ENCODE measurements at places on chromosomes 4 and X.
A peak's percentile ranks its signal among the peaks of the same experiment; 100 is the strongest.

GRCh38 chr4:18021470-18021719, 160 bp downstream of the LCORL start:
- no peak for DNase-seq

DNA sequence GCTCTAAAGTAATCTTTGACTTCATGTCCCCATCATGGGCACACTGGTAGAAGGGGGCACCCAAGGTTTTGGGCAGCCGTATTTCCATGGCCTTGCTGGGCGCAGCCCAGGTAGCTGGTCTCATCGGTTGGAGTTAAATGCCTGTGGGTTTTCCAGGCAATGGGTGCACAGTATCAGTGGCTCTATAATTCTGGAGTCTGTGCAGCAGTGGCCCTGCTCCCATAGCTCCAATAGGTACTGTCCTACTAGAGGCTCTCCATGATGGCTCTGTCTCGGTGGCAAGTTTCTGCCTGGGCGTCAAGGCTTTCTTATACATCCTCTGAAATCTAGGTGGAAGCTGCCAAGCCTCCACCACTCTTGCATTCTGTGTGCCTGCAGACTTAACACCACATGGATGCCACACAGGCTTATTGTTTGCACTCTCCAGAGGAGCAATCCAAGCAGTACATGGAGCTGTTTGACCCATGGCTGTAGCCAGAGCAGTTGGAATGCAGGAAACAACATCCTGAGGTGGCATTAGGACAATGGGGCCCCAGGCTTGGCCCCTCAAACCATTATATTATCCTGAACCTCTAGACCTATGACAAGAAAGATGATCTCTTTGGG, 60.5 kb upstream of the UGT8 start:
- no peak for DNase-seq

DNA sequence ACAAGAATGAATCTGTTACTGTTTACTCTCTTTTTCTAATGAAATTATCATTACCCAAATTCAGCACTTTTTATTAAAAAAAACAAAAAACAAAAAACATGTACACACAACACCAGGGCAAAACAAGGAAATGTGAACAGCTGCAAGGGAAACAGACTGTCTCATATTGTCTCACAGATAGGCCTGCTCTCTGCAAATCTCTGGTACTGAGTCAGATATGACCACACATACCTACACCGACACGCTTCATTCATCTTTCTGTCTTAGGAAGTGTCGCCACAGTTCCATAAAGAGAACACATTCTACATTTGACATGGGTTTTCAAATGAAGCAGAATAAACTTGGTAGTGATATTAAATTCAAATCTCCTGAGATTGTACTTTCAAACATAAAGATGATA, 92.2 kb upstream of the GPR34 start:
- peak; percentile 35 for DNase-seq

- no peak for DNase-seq
Observed at GRCh38 chrX:10756441-10756840, 136.1 kb upstream of the MID1 start.

DNA sequence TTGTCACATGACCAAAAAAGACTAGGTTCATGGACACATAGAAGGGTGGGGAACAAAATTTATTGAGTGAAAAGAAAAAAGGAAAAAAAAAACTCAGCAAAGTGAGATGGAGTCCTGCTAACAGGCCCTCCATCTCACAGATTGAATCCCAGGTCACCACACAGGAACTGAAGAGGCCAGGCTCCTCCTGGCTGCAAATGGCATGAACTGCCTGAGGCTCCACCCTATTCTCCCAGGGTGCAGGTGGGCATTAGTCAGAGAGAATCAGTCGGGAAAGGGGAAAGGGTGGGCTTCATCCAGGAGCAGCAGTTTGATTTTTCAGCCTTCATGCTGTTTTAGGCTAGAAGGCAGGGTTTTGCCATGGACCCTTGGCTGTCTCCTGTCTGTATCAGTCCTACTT, 128.5 kb upstream of the GRID2 start:
- DNase-seq = no peak

GRCh38 chr4:77158487-77158861, 1.5 kb downstream of the CCNG2 start:
- DNase-seq = no peak

GRCh38 chr4:4302001-4302400, 11.9 kb downstream of the ZBTB49 start:
- DNase-seq = no peak

DNA sequence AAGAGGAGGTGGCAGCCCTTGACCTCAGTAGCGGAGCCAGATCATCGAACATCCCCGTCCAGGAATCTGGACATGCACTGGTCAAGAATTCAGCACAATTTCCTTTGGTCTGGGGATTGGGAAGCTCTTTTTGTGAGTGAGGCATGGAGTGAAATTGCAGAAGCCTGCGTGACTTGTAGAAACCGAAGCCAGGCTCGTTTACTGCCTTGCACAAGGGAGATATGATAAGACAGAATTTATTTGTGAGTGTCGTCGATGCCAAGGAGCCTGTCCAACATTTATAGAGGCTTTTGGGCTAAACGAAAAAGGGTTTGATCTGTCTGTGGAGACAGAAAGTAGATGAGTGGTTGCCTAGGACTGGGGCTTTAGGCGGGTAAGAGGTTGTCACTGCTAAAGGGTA, 50.6 kb downstream of the TBL1X start:
- DNase-seq = no peak

GRCh38 chr4:128177498-128177897, 110.1 kb downstream of the PGRMC2 start:
- DNase-seq = no peak

DNA sequence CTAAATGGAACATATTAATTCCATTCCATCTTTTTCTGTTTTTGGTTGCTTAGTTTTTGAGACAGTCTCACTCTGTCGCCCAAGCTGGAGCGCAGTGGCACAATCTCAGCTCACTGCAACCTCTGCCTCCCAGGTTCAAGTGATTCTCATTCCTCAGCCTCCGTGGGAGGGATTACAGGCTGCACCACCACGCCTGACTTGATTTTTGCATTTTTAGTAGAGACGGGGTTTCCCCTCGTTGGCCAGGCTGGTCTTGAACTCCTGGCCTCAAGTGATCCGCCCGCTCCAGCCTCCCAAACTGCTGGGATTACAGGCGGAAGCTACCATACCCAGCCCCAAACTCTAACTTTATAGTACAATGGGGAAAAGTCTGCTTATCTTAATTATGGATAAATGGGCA, 11.2 kb downstream of the HNRNPD start:
- DNase-seq = no peak

DNA sequence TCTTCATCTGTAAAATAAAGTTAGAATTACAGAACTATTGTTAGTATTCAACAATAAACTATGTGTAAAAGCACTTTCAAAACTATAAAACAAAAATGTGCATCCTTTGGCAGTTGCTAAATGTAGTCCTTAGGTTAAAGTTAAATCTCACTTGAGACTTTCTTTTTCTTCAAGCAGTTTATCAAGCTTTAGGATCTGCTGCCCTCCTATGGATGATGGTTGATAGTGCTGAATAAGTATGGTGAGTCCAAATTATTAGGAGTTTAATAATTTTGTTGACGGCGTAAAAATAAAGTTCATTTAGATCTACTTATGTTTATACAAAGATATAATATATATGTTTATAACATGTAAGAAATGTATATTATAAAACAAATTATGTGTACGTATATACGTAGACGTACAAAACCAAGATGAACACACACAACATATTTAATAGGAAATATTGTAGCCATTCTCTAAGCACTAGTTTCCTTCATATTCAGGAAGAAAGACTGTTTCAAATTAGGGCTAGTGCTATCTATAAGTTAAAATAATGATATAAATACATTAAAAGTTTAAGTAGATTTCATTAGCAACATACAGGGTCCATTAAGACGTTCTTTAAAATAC, 22.3 kb downstream of the UGT2A2 start:
- peak; percentile 6 for DNase-seq

DNA sequence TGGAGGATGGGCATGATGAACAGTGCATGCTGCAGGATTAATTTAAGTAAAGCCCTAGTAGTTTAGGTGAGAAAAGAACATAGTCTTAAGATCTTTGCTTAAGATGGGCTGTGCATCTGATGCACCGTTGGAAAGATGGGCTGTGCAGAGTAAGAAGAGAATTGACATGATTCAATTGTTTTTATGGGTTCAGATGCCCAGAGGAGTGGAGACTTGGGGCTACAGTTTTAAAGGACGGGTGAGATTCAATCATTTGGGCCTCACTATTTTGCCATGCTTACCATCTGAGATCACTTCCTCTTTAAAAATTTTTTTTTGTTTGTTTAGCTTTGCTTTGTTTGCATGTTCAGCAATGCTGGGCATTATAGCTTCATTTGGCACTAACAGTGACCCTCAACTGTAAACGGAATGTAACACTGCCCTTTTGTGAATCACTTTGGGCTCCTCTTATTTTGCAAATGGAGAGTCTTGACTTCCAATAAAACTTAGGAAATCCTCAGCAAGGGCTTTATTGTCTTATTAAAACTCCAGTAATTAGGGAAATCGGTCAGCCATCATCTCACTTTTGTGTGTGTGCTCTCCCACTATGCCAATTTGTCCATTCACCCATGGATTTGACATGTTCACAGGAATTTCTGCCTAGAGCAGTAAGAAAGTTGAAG, 216.1 kb upstream of the TLL1 start:
- DNase-seq = no peak

GRCh38 chr4:180330521-180330920, 1912.7 kb upstream of the TENM3 start:
- DNase-seq = no peak

GRCh38 chr4:85821688-85822455, 346.9 kb downstream of the ARHGAP24 start:
- DNase-seq = no peak

- DNase-seq = no peak
Observed at GRCh38 chrX:13266641-13267345, 53.1 kb downstream of the ATXN3L start.

DNA sequence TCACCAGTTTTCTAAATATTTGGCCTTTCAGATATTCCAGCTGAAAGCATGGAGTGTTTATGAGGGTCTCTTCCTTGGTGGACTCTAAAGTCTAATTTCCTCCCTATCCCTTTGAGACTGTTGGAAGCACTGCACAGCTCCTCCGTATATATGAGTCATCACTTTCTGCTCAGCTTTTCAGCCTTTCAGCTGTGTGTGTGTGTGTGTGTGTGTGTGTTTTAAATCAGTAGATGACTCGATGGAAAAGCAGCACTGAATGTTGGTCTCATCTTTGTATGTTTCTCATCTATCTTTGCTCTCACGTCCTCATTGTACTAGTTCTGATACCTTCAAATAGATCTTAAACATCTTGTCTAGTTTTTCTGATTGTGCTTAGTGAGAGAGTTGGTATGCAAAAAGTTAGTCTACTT, 81.6 kb downstream of the ZFX start:
- DNase-seq = peak; percentile 17

GRCh38 chrX:108945883-108946523, 209.6 kb upstream of the IRS4 start:
- DNase-seq = no peak

- no peak for DNase-seq
Observed at GRCh38 chrX:9786798-9787635, 788 bp downstream of the SHROOM2 start.

- DNase-seq = no peak
Observed at GRCh38 chrX:111460607-111461006, 48.6 kb upstream of the DCX start.

DNA sequence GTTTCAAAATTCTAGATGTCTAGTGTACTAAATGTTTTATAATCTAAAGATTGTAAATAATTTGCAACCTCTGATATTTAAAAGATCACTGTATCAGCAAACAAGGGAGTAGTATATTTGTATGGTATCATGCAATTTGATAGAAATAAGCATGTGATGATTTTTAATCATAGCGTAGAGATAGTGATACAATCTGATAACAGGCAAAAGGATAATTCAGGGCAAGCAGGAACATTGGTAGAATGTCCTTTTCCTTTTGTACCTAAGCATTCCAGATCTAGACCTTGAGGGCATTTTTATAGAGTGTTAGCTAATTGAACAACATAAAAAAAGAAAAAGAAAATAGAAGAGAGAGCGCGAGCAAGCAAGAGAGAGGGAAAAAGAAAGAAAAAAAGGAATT, 1.4 kb downstream of the ANK2 start:
- DNase-seq = no peak

Data from GM10248 (cell line).